Bronchial epithelial cell (primary cell): ENCODE measurements at places on chromosomes 1 and 21. TPM values are rescaled to one million over a fixed set of nuclear protein-coding genes. Genes with fewer than 3 reads are reported as not detected.

GRCh38 chr1:162197041-162197531 lies 127.6 kb downstream of the NOS1AP start:
- DNase-seq, result no peak

Gene CBR3
- 0.26 and 0.38 TPM in 2 replicates for total RNA-seq

DNA sequence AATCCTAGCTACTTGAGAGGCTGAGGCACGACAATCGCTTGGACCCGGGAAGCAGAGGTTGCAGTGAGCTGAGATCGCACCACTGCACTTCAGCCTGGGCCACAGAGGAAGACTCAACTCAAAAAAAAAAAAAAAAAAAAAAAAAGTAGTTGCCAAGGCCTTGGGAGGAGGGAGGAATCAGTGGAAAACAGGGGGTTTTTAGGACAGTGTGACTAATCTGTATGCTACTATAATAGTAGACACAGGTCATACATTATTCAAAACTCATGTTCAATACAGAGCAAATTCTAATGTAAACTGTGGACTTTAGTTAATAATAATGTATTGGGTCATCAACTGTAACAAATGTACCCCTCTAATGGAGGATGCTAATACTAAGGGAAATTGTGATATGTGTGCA lies 51.7 kb upstream of the CTPS1 start:
- DNase-seq, result no peak

Gene FCGR1A
- not detected in 2 replicates for total RNA-seq

- DNase-seq, result no peak
These were observed 29.2 kb downstream of the RRP15 start for GRCh38 chr1:218314316-218314715.

DNA sequence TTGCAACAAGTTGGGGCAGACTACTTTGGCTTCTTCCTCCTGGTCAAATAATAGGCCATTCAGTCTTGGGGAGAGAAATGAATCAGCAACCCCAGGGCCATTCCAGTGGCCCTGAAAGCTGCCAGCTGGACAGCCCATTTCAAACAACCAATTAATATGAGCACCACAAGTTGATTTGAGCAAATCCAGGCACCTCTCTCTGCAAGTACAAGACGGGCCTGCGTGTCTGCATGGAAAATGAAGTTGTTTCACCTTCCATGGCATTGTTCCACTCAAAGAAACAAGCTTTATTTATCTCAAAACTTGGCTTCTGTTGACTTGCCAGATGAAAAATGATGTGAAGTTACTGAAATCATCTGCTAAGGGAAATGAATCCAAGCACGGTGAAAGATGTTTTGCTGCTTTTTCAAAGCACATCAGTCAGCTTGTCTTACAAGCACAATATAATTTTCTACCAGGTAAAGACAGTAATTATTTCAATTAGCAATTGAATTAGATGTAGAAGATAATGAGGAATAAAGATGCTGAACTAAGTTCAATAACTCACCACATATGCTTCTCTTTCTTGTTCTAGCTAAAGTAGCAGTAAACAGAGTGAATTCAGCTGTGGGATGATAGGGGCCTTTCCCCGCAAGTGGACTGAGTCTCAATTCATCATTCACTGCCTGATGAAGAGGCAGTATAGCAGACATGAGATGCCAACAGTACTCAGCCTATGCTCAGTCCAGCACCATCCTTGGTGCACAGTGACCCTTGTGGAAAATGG lies 95.2 kb upstream of the SSX2IP start:
- DNase-seq, result peak; percentile 40

- no peak for DNase-seq
These were observed 31.5 kb downstream of the SNAP47 start for GRCh38 chr1:227766653-227767277.

Gene RGS13
- total RNA-seq, result not detected in 2 replicates

DNA sequence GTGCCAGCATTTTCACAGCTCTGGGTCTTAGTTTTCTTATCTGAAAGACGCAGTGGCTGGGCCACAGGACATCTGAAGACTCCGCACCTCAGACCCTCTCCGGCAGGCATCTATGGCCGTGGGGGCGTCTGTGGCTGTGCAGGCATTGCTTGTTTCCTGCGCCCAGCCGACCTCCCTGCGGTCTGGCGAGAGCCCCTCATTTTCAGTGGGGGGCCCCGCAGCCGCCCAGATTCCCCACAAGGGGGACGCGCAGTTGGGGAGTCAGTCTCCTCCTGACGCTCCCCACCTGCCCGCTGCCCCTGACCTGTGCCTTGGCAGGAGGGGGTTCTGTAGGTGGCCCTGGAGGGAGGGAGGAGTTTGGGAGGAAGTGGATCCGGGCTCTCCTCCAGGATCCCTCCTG lies 3.5 kb upstream of the TFF1 start:
- no peak for DNase-seq

DNA sequence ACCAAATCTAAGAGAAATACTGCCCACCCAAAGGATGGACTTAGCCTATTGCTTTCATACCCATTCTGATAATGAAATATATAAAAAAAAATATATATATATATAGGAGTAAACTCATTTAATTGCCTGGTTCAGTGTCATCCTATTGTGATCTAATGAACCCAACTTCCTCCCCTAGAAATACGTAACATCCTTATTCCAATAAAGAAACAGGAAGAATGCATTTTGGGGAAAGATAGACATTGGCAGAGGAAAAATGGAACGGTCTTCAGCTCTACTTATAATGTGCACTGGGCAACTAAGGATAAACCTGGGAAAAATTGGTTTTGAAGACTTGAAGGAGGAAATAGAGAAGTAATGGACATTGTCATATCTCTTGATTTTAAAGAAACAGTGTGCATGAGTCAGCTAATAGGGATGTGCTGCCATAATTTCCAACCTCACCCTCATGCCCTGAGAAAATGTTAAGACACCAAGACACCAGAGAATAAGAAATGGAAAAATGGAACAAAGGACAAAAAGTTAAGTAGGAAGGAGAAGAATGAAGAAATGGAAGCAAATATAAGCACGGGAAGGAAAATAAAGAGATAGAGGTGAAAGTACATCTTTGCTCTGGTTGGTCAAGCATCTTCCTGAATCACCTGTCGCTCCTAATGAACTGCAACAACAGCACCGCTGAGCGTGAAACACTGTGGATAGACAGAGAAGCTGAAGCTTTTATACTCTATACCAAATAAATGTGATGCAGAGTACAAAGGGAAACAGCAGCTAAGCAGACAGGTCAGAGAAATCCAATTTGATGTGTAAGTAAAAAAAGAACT lies 5.4 kb downstream of the UBR4 start:
- DNase-seq, result peak; percentile 5

DNA sequence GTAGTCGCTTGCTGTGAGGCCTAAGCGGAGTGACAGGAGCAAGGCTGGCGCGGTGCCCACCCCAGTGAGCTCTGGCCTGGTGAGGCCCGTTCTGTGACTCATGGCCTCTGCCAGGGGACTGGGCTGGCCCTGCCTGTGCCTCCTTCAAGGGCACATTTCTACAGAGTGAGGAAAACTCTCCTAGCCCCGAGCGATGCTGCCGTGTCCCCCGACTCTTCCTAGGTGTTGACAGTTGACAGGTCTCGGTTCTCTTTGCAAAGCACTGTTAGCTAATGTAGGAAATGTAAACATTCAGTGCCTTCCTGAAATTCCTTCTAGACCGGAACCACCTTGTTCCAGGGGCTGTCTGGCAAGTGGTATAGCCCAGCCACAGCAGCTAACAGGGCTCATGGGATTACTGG lies 43.9 kb downstream of the ABCG1 start:
- peak; percentile 77 for DNase-seq

DNA sequence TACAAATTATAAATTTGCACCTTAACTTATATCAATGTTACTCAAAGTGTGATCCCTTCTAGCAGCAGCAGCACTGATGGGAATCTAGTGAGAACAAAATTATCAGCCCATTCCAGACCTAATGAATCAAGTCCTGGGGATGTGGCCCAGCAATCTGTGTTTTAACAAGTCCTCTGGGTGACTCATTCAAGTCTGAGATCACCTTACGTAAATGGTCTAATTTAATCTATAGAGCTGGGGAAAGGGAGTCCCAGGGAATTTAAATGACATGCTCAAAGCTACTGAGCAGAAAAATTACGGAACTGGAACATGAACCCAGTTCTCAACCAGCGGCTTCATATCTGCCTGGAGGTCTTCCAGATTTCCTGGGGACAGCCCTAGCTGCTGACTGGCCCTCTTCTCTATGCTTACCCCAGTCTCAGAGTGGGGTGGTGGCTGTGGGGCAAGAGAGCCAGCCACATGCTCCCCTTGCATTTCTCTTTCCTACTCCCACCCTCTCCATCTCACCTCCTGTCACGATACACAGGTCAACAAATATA lies 220.0 kb downstream of the TM2D1 start:
- peak; percentile 97 for DNase-seq
